ENCODE measurements at places on chromosomes 1 and 21.

- DNase-seq, result no peak
Observed at GRCh38 chr1:151825751-151826660, 5.6 kb downstream of the RORC start.

DNA sequence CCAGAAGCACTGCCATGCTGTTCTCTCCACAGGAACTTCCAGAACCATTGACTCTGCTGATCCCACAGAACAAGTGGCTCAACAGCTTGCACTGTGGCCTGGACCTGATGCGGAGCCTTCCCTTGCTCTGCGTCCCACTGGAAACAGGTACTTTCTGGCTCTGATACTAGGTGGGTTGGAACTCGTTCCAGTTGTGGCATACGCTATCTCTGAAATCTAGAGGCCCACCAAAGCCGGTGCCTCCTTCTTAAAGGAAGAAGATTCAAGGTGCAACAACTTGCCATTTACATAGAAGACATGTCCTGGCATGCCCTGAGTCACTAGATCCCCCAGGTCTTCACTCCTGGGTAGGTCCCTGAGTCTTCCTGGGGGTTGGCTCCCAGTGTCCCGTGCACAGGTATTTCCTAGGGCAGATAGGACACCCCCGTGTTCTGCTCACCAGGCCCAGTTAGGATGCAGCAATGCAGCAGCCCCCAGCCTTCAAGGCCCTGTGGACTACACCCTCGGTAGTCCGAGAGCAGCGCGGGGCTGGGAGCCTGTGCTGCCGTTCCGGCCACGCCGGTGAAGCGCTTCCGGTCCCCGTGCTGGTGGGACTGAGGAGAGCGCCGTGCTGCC lies 10.8 kb upstream of the PCBP3 start:
- DNase-seq, result no peak

- DNase-seq, result no peak
Observed at GRCh38 chr1:112431038-112431437, 35.0 kb downstream of the CTTNBP2NL start.

GRCh38 chr1:39969048-39969447 lies 14.1 kb downstream of the MFSD2A start:
- no peak for DNase-seq

DNA sequence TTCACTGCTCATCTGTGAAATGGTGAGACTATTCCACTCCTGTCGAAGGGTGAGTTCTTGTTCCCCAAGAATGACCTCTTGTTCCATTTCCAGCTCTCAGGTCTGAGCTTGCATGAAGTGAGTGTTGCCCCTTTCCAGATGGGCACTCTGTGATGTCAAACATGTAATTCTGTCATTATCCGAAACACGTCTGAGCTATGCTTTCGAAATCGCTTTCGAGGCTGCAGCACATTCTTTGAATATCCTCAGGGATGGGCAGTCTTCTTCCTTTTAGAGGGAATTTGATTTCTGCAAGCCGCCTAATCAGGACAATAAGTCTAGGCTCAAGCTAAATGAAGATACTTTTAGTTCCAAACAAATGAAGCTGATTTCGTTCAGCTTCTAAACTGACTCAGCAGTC lies 15.1 kb downstream of the NFASC start:
- DNase-seq, result no peak

GRCh38 chr1:218401998-218402785 lies 57.1 kb downstream of the TGFB2 start:
- no peak for DNase-seq

DNA sequence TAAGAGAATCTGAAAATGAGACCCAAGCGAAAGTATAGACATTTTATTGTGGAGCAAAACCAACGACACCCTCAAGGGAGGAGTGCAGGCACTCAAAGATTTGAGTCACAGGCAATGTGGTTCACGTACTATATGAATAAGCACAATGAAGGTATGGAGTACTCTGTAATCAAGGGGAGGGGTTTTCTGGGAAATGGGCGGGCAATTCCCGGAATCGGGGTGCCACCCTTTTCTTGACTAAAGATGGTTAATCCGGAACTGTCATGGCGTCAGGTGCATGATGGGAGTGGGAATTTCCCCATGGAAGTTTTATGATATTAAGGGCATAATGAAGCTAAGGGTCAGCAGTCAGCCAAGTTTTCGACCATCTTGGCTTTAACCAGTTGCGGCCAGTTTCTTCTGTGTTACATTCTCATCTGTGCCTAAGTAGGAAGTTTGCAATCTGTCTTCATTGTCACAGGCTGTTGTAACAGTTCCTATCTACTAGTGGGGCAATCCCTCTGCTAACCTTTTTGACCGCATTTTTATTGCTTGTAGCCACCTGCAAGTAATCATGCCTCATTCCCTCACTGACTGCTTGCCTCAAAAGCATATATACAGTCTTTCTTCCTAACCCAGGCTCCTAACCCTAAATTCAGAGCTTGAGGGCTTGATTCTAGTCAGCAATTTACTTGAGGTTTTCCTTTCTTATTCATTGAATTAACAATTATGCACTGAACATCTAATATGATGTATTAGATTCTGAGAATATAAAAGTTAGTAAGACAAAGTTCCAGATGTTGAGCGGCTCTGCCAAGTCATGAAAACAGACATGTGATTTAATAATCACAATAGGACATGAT lies 775 bp upstream of the AIM2 start:
- DNase-seq, result peak; percentile 79

GRCh38 chr1:204797401-204797800 lies 73.3 kb upstream of the NFASC start:
- no peak for DNase-seq

- DNase-seq, result no peak
Observed at GRCh38 chr1:101618900-101619299, 377.8 kb downstream of the OLFM3 start.

DNA sequence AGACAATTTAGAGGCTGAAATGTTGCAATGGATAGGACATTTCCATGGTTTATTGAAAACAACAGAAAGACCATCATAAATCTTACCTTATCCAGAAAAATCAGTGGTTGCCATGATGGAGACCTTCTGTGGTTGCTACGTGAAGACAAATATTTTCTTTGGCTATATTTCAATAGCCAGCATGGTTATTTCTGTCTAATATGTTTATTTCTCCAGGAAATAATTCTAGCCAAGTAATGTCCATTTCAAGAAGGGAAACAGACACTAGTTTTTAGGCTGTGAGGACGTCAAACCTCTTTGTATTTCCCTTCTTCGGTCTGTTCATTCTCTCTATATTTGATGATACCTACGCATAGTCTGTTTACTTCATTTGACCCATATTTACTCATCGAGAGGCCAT lies 49.2 kb upstream of the NFASC start:
- DNase-seq, result no peak

GRCh38 chr1:239795304-239795703 lies 296.4 kb upstream of the FMN2 start:
- DNase-seq, result no peak

- no peak for DNase-seq
Observed at GRCh38 chr1:218390618-218391017, 45.5 kb downstream of the TGFB2 start.

GRCh38 chr1:23915466-23915865 lies 2.3 kb upstream of the CNR2 start:
- no peak for DNase-seq

- DNase-seq, result no peak
Observed at GRCh38 chr1:12511516-12512468, 106.2 kb downstream of the DHRS3 start.

GRCh38 chr1:81937791-81938450 lies 137.2 kb downstream of the ADGRL2 start:
- no peak for DNase-seq

GRCh38 chr1:2152954-2153353 lies 41.6 kb downstream of the FAAP20 start:
- DNase-seq, result no peak

GRCh38 chr1:190067592-190067991 lies 410.1 kb downstream of the BRINP3 start:
- no peak for DNase-seq

GRCh38 chr1:51936531-51936930 lies 54.0 kb downstream of the RAB3B start:
- no peak for DNase-seq

- no peak for DNase-seq
Observed at GRCh38 chr1:94616506-94616905, 74.9 kb upstream of the F3 start.

DNA sequence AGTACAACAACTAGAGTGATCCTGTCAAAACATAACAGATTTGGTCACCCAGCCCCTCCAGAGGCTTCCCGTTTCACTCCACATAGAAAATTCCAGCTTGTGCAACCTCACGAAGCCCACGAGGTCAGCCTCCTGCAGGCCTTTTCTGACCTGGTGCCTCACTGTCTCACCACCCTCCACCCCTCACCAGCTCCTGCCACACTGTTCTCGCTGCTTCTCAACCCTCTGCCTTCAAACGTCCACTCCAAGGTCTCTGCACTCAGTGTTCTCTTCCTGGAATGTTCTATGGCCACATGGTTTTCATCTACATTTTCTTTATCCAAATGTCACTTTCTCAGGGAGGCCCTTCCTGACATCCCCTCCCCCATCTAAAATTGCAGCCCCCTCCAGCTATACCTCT lies 178.9 kb downstream of the DHRS3 start:
- no peak for DNase-seq

- no peak for DNase-seq
Observed at GRCh38 chr1:42730988-42731387, 9.0 kb downstream of the CLDN19 start.

DNA sequence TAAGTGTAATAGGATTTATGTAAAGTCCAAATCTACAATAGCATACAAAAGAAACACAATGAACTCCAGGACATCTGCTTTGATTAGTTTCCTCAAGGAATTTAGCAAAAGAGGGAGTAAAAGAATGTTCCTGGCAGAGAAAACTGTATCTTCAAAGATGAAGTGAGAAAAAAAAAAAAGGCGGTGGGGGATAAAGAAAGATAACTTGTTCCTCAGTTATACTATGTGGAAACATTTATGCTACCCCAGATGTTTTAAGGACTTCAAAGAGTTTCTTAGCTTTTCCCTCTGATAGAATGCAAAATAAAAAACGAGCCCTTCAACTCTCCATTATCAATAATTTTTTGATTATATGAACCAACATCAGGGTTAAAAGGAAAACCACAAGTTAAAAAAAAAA lies 908.9 kb upstream of the ADGRL2 start:
- DNase-seq, result no peak

DNA sequence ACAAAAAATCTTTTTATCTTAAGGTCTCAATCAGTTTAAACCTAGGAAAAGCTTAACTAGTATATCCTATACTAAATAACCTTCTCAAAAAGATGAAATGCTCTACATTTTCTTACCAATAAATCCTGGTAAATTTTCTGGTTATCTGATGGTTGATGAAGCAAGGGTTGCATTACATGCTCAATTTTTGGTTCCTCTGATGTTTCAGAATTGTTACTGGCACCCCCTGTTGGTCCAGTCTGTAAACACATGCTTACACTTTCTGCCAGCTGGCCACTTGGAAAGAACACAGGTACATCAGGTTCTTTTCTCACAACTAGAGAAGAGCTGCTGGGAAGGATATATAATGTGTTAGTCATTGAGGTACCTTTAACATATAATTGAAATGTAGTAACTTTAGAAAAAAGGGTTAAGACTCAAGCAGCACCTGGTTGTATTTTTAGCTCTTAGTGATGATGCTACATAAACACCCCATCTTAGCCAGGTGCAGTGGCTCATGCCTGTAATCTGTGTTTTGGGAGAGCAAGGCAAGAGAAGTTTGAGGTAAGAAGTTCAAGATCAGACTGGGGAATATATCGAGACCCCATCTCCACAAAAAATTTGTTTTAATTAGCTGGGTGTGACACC lies 30.9 kb upstream of the TAL1 start:
- peak; percentile 10 for DNase-seq

DNA sequence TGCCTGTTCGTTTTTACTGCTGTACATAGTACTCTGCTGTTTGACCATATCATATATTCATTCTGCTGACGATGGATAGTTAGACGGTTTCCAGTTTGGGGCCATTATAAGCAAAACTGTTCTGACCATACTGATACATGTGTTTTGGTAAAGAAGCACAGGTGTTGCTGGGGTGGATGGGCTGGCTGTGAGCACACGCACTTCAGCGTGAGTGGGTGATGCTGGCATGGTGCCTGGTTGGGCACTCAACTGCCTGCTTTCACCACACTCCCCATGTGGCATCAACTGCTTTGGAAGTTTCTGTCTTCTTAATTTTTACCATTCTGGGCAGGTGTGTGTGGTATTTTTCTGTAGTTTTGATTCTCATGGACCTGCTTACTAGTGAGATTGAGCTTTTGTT lies 37.3 kb downstream of the ADARB1 start:
- DNase-seq, result no peak

GRCh38 chr1:93573940-93574469 lies 107.6 kb downstream of the BCAR3 start:
- DNase-seq, result no peak

DNA sequence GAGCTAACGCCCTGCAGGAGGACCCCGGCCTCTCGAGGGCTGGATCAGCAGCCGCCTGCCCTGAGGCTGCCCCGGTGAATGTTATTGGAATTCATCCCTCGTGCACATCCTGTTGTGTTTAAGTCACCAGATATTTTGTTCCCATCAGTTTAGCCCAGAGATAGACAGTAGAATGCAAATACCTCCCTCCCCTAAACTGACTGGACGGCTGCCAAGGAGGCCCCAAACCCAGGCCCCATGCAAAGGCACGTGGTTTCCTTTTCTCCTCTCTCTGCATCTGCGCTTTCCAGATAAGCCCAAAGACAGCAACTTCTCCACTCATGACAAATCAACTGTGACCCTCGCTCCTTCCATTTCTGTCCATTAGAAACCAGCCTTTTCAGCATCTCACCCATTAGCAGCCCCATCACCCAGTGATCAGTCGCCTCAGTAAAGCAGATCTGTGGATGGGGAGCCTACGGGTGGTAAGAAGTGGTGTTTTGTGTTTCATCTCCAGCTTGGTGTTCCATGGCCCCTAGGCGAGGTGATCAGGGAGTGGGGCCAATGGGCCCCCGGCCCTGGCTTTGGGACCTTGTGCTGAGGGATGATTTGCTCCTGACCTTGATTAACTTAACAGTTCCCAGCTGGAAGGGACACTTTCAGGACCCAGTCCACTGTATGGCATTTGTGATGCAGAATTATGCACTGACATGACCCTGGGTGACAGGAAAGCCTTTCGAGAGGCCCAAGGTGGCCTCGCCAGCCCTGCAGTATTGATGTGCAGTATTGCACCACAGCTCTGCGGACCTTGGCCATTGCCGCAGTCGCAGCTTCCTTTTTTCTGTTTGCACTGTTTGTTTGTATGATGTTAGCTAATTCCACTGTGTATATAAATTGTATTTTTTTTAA lies 5.2 kb downstream of the NPPA start:
- DNase-seq, result no peak

DNA sequence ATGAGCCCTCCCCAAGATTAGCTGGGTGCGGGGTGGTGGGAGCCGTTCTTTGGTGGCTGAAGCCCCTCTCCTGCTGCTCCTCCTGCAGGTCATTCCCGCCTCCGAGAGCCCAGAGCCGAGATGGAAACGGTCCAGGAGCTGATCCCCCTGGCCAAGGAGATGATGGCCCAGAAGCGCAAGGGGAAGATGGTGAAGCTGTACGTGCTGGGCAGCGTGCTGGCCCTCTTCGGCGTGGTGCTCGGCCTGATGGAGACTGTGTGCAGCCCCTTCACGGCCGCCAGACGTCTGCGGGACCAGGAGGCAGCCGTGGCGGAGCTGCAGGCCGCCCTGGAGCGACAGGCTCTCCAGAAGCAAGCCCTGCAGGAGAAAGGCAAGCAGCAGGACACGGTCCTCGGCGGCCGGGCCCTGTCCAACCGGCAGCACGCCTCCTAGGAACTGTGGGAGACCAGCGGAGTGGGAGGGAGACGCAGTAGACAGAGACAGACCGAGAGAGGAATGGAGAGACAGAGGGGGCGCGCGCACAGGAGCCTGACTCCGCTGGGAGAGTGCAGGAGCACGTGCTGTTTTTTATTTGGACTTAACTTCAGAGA lies 448 bp downstream of the G0S2 start:
- no peak for DNase-seq

Data from stimulated activated CD4-positive, alpha-beta T cell treated with anti-CD3 and anti-CD28 coated beads, Interleukin-1b, Interleukin-23, amount 100 ng/mL, for 1 hour (primary cell).